ENCODE measurements at places on chromosomes 4 and X. TPM values are rescaled to one million over a fixed set of nuclear protein-coding genes. Genes with fewer than 3 reads are reported as not detected.

DNA sequence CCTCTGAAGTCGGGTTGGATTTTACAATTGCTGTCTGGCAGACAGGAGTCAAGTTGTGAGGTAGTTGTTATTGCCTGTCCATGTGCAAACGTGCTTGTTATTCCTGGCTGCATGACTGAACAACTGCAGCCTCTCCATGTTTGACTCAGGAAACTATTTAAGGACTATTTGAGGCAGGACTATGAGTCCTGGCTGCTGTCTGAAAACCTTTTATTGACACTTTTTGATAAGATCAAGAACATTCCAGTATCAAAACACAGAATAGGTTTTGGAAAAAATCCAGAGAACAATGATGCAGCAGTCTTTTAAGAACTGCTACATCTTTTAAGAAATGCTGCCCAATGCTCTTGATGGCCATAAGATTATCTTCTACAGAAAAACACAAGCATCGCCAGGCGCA, 10.0 kb upstream of the SPRY1 start:
- no peak overlapping the region for H3K4me3 ChIP-seq
- H3K27ac ChIP-seq: no peak overlapping the region
- no peaks in the 10 kb centered on the region for H3K27me3 ChIP-seq
- no peak for DNase-seq

GRCh38 chr4:178712486-178712885, 1270.2 kb upstream of the AGA start:
- no peaks in the 10 kb centered on the region for H3K4me1 ChIP-seq
- no peaks in the 10 kb centered on the region for H3K27me3 ChIP-seq
- no peak overlapping the region for H3K27ac ChIP-seq
- H3K4me3 ChIP-seq: no peak overlapping the region
- no peaks in the 10 kb centered on the region for H3K36me3 ChIP-seq

- no peak overlapping the region for H3K27ac ChIP-seq
- H3K36me3 ChIP-seq: no peaks in the 10 kb centered on the region
- H3K4me3 ChIP-seq: no peak overlapping the region
- peak; percentile 72 for DNase-seq
Measured at GRCh38 chrX:68822641-68823410, 6.0 kb upstream of the EFNB1 start.

GRCh38 chr4:122083989-122084388, 68.1 kb upstream of the BLTP1 start:
- H3K4me1 ChIP-seq: no peaks in the 10 kb centered on the region
- no peak overlapping the region for H3K4me3 ChIP-seq
- no peak for DNase-seq

Gene FRMPD4
- not detected for total RNA-seq

- no peak for DNase-seq
- no peaks in the 10 kb centered on the region for H3K27me3 ChIP-seq
- H3K36me3 ChIP-seq: no peaks in the 10 kb centered on the region
- H3K4me3 ChIP-seq: no peak overlapping the region
- no peaks in the 10 kb centered on the region for H3K4me1 ChIP-seq
Measured at GRCh38 chrX:17922303-17922702, 61.2 kb upstream of the RAI2 start.

DNA sequence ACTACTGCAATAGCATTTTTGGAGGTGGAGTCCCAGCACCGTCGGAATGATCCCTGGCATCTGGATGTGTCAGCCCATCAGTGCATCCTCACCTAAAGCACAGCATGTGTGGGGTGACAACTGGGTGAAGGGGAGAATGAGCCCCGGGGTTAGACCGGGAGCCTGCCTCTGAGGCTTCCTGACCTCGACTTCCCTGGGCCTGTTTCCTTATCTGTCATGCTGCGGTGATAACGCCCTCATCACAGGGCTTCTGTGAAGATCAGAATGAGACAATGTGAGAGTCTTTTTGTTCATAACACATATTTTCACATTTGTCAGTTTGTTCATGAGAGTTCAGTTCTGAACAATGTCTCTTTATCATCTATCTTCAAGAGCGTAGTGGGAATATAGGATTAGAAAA, 31.1 kb upstream of the PDLIM3 start:
- H3K27ac ChIP-seq: no peak overlapping the region
- no peak for DNase-seq
- no peaks in the 10 kb centered on the region for H3K27me3 ChIP-seq
- H3K36me3 ChIP-seq: no peaks in the 10 kb centered on the region

DNA sequence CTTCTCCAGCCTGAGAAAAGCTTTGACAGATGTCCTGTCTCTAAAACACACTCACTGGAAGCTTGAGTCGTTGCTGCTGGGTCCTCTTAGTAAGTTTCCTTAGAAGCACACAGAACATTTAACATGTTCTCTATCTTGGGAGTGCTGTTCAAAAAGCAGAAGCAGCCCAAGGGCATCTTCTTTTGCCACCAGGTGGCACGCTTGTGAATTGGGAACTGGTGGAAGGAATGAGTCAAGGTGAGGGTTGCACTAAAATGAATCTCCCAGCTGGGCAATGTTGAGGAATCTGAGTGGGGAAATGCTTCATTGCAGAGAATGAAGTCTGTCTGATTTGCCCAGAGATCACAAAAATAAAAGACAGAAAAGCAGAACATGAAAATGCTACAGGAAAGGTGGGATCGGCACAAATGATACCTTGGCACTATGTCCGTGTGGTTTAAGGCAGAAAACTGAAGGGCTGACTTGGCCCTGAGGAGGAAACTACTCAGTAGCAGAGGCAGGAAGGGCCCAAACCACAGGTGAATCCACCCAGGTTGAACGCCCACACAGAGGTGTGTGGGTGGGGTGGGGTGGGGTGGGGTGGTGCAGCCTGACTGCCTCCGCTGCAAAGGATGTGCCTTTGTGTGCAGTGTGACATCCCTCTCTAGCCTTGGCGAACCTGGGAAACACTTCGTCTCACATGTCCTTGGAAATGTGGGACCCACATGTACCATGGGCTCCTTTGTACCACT, 26.0 kb downstream of the KIT start:
- H3K4me1 ChIP-seq: peaks cover 18% of the 10 kb centered on the region
- no peaks in the 10 kb centered on the region for H3K36me3 ChIP-seq

DNA sequence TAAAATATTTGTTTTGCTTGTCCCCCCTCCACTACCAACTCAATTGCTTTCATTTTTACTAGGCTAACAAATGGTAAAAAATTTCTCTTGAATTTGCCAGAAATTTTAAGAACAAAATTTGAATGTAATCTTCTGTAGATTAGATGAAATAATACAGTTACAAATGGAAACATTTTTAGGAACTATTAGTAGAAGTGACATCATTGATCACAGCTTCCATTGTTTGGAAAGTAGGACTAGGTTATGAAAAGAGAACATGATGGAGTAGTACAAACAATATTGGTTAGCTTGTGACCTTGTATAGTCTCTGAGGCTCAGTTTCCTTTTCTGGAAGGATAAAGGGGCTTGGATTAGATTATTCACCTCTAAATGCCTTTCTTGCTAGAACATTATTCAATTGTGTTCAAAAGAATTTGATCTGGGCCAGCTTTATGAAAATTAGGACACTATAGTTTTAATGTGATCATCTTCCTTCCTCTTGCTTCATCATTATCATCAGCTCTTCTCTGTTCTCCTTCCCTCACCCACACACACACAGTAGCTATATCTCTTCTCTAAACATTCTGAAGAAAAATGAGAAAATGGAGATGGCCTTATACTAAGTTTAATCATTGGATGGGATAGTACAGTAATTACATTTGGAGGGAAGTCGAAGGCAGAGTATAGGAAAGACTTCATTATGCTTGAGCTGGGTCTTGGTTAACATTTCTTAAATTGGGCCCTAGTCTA, 9.9 kb downstream of the MTMR1 start:
- no peak overlapping the region for H3K27ac ChIP-seq
- no peak overlapping the region for H3K4me3 ChIP-seq
- no peak for DNase-seq
- H3K36me3 ChIP-seq: no peaks in the 10 kb centered on the region
- no peaks in the 10 kb centered on the region for H3K27me3 ChIP-seq
- no peaks in the 10 kb centered on the region for H3K4me1 ChIP-seq

Gene TCEANC
- 3.6 TPM for total RNA-seq

DNA sequence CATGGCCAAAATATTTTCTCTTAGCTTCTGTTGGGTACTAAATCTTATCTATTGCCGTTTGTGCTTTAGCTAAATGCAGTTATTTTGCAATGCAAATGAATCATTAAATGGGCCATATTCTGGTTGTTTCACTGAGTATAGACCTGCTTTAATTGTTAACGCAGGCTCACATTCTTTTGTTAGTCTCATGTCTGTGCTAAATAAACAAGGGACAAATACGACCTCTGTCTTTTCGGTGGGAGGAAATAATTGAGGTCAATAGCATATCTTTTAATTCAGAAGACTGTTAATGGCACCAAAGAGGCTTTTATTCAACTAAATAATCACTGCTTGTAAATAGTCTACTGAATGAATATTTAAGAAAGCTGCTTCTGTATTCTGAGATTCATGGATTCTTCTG, 76.9 kb downstream of the DIAPH2 start:
- no peak for DNase-seq
- no peak overlapping the region for H3K4me3 ChIP-seq
- no peak overlapping the region for H3K27ac ChIP-seq
- H3K4me1 ChIP-seq: no peaks in the 10 kb centered on the region
- no peaks in the 10 kb centered on the region for H3K27me3 ChIP-seq

DNA sequence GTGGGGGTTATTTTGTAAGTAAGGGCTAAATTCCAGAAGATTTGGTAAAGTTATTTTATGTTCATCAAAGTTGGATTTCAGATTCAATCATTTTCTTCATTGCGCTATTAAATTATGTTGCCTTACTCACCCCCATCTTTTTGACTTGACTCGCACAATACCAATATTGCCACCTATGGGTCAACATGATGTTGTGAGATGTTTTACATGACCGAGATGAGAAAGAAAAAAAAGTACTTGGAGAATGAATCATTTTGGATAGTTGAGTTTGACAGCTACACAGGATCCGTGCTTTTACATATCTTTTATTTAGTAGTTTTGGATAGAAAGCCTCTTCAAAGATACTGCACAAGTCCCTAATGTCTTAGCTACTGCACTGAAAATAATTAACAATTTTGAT, 224.2 kb upstream of the EMCN start:
- no peaks in the 10 kb centered on the region for H3K36me3 ChIP-seq
- DNase-seq: peak; percentile 4
- no peak overlapping the region for H3K4me3 ChIP-seq
- H3K27ac ChIP-seq: no peak overlapping the region
- H3K4me1 ChIP-seq: peaks cover 6% of the 10 kb centered on the region
- H3K27me3 ChIP-seq: no peaks in the 10 kb centered on the region

DNA sequence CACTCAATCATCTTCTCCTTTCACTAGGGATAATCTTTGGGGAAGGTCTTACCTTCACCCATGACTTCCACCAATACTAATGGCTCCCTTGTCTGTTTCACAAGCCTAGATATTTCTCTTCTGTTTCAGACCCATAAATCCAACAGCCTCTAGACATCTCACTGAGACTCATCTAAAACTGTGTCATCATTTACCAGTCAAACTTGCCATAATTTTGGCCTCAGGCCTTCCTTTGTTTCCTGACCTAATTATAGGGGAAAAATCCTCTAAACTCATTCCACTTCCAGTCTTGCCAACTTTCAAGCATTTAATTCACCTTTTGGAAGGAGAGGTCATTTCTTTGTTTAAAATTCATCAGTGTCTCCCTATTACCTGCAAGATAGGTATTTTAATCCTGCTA, 181.0 kb upstream of the CNKSR2 start:
- no peak overlapping the region for H3K27ac ChIP-seq
- H3K27me3 ChIP-seq: no peaks in the 10 kb centered on the region
- no peaks in the 10 kb centered on the region for H3K36me3 ChIP-seq
- no peaks in the 10 kb centered on the region for H3K4me1 ChIP-seq
- no peak overlapping the region for H3K4me3 ChIP-seq

- H3K27ac ChIP-seq: no peak overlapping the region
- H3K36me3 ChIP-seq: no peaks in the 10 kb centered on the region
- no peak for DNase-seq
Measured at GRCh38 chrX:124373348-124373747, 27.0 kb downstream of the SH2D1A start.

DNA sequence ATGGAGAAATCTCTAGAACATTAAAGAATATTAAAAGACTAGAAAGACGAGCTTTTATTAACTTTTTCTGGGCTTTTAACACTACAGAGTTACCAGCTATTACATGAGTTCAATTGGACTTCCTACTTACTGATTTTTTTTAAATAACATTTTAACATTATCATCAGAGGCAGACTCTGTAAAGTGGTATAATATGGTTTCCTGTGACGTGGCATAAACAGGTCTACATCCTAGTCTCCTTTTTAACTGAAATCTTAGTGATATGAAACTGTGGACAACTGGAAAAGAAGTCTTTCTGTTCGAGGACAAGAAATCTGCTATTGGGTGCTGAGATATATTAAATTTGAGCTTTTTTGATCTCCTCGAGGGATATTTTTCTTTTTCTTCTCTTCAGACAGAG, 48.7 kb upstream of the ABCG2 start:
- DNase-seq: no peak
- H3K36me3 ChIP-seq: no peaks in the 10 kb centered on the region
- no peaks in the 10 kb centered on the region for H3K4me1 ChIP-seq

DNA sequence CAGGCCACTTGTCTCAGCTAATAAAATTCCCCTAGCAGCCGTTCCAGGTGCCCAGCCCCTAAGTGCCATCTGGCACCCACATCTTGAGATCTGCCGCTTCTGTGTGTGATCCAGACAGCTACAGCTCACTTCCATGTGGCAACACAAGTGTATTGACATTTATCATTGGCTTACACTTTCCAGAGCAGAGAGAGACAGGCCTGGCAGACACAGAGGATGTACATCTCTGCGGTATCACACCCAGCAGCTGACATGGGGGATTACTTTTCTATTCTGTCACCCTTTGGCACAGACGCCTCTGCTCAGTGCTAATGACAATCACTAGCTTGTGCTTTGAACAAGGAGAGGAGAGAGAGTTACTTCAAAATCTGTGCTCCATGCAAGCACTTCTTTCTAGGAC, 195.9 kb downstream of the KDR start:
- no peak overlapping the region for H3K4me3 ChIP-seq
- H3K27me3 ChIP-seq: no peaks in the 10 kb centered on the region
- no peak overlapping the region for H3K27ac ChIP-seq
- peaks cover 2% of the 10 kb centered on the region for H3K4me1 ChIP-seq
- no peak for DNase-seq

Gene MAGEA1
- total RNA-seq: not detected

Measured in neural progenitor cell (in vitro differentiated cells).